Caudate nucleus (tissue), 63 donors: ENCODE measurements at places on chromosomes 16 and 17.

DNA sequence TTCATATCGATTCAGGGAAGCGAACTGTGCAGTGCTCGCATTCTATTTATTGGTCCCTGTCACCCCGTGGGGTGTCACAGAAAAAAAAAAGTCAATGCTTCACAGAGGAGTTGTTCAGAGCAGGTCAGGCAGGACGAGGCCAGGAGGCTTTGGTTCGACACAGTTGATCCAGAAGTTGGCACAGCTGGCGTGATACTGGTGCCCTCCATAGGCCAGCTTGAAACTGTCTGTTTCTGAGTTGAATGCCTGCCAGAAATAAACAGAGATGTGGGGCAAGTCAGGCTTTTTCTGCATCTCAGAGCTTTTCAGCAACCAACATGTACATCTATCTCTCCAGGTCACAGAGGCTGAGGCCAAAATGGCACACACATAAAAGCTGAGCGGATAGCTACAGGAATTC, 29.1 kb downstream of the DUSP14 start:
- DNase-seq: no peak

- DNase-seq: no peak
Observed at GRCh38 chr17:75650874-75651273, 16.1 kb downstream of the RECQL5 start.

DNA sequence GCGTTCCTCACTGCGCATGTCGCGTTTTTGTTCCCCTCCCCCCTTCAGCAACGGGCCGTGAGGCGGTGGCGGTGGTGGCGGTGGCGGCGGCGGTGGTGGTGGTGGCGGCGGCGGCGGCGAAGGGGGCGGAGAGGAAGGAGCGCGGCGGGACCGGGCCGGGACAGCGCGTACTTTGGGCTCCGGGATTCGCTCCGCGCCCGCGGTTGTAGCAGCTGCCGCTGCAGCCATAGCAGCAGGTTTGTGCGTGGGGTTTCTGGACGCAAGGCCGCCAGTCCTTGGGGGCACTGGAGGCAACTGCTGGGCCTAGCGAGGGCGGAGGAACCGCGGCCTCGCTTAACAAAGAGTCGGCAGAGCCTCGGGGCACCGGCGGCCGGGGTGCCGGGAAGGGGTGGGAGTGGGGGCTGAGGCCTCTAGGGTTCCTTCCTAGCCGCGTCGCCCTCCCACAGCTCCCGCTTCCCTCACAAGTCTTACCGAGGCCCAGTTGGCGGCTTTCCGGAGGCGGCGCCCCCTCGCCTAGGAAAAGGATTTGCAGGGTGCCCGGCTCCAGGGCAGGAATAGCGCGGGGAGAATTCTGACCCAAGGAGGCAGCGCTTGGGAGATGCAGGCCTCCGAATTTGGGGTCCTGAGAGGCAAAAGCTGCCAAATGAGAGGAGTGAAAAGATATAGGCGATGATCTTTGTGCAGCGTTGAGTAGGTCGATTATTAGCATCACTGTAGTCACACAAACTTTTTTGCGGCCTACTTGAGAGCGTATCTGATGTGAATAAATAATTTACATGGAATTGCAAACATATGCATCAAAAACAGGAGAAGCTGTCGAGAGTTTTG, at the start of gene DDX42:
DDX42 (plus strand) TSS at position 30 of the 828 bp plus-strand sequence. CDS start 12,880 bp downstream, outside the sequence.
- no peak for DNase-seq

GRCh38 chr16:85047867-85048455, 20.4 kb downstream of the KIAA0513 start:
- DNase-seq: no peak

GRCh38 chr17:45867171-45867570, 22.5 kb downstream of the SPPL2C start:
- DNase-seq: peak; percentile 60

GRCh38 chr16:65315081-65315780, 193.4 kb upstream of the CDH11 start:
- DNase-seq: no peak

GRCh38 chr17:34654276-34654880, 75.0 kb downstream of the TMEM132E start:
- no peak for DNase-seq

DNA sequence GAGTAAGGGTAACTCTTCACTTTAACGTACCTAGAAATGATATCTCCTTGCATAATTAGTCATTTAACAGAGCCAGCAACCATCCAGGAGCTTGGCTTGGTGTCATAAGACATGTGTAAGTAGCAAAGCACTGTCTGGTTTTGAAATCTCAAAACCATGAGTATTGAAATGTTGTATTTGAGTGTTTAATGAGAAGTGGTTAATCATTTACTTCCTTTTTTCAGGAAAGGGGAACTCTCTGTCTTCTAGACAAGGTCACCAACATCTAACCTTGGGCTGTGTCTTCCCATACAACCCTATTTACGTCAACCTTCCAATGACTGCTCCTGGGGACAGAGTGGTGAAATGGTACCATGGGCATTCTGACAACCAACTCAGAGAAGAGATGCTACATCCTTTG, 27.1 kb downstream of the PMP22 start:
- no peak for DNase-seq

DNA sequence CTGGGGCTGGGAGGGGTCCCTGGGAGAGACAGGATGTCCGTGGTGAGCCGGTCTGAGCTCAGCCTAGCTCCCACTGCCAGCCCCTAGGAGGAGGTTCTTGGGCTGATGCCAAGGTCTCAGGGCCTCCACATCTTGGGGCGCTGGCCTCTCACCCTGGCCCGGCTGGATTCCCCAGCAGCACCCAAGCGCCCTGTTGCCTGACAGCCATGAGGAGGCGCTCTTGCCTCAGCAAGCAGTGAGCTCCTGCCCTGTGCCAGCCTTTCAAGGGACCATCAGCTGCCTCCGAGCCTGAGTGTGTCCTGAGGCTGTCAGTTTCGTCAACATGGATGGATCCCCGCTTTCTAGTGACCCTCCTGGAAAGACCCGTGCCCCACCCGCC, 234.9 kb upstream of the CIBAR2 start:
- DNase-seq: no peak

DNA sequence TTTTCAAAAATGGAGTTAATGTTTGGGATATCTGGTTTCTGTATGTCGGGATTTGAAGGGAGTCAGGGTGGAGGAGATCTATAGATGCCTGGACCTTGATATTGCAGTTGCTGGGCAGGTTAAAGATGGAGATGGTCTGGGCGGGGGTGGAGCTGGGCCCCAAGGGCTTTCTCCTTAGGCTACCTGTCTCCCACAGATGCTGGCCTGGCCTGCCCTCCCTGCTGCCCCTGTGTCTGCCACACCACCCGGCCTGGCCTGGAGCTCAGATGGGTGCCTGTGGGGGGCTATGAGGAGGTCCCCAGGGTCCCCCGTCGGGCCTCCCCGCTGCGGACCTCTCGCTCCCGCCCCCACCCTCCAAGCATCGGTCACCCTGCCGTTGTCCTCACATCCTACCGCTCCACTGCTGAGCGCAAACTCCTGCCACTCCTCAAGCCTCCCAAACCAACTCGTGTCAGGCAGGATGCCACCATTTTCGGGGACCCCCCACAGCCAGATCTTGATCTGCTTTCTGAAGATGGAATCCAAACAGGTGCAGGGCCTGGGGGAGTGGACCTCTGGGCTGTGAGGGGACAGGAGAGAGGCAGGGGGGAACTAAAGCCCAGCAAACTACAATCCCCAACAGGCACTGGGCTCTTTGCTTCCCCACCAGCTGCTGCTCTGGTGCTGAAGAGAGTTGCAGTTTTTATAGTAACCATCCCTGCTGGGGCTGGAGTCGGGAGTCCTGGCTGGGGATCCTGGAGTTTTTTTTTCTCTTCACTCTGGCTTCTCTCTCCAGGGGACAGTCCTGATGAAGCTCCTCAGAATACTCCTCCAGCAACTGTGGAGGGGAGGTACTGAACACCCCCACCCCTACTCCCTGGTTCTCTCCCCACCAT, 2.9 kb downstream of the ARHGEF15 start:
- no peak for DNase-seq

GRCh38 chr17:12041312-12041711, 20.6 kb downstream of the MAP2K4 start:
- no peak for DNase-seq

- DNase-seq: no peak
Observed at GRCh38 chr17:10875430-10875851, 37.6 kb upstream of the PIRT start.

DNA sequence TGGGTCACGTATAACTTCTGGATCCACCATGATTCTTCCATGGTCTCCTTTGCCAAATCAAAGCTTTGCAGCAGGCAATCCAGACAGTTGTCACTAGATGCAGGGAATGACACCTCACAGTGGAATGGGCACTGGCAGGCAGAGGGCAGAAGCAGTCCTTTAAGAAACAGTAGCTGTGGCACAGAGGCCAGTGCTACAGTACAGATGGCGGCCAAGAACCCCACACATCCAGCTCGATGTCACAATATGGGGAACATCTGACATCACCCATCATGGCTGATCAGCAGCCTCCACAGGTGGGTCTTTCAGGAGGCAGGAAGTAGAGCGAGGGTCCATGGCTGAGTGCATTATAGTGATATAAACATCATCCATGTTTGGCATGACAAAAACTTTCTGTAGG, 18.8 kb upstream of the ERN1 start:
- DNase-seq: no peak

- DNase-seq: no peak
Observed at GRCh38 chr16:72985995-72986394, 61.9 kb downstream of the ZFHX3 start.

- DNase-seq: no peak
Observed at GRCh38 chr16:85642762-85643358, 29.7 kb downstream of the GSE1 start.
